ENCODE measurements at places on chromosomes 6 and 20. TPM values are rescaled to one million over a fixed set of nuclear protein-coding genes. Genes with fewer than 3 reads are reported as not detected.

Gene RBM24
- total RNA-seq = 2.5 TPM

- H3K27ac ChIP-seq = peak overlapping the region; percentile 22
- DNase-seq = no peak
- H3K36me3 ChIP-seq = no peaks in the 10 kb centered on the region
- no peaks in the 10 kb centered on the region for H3K4me1 ChIP-seq
- H3K27me3 ChIP-seq = no peaks in the 10 kb centered on the region
Measured at GRCh38 chr6:10553871-10554270, 32.7 kb downstream of the GCNT2 start.

Gene PXDC1
- total RNA-seq = 88.0 TPM

- H3K27me3 ChIP-seq = no peaks in the 10 kb centered on the region
- H3K4me3 ChIP-seq = no peak overlapping the region
- peaks cover 7% of the 10 kb centered on the region for H3K36me3 ChIP-seq
- DNase-seq = no peak
Measured at GRCh38 chr6:124978451-124979293, 16.4 kb downstream of the RNF217 start.

Gene FAM217A
- not detected for total RNA-seq

GRCh38 chr6:46990031-46990644 lies 52.0 kb downstream of the ADGRF1 start:
- H3K4me3 ChIP-seq = no peak overlapping the region
- H3K27me3 ChIP-seq = no peaks in the 10 kb centered on the region
- no peaks in the 10 kb centered on the region for H3K4me1 ChIP-seq
- no peaks in the 10 kb centered on the region for H3K36me3 ChIP-seq
- DNase-seq = no peak

DNA sequence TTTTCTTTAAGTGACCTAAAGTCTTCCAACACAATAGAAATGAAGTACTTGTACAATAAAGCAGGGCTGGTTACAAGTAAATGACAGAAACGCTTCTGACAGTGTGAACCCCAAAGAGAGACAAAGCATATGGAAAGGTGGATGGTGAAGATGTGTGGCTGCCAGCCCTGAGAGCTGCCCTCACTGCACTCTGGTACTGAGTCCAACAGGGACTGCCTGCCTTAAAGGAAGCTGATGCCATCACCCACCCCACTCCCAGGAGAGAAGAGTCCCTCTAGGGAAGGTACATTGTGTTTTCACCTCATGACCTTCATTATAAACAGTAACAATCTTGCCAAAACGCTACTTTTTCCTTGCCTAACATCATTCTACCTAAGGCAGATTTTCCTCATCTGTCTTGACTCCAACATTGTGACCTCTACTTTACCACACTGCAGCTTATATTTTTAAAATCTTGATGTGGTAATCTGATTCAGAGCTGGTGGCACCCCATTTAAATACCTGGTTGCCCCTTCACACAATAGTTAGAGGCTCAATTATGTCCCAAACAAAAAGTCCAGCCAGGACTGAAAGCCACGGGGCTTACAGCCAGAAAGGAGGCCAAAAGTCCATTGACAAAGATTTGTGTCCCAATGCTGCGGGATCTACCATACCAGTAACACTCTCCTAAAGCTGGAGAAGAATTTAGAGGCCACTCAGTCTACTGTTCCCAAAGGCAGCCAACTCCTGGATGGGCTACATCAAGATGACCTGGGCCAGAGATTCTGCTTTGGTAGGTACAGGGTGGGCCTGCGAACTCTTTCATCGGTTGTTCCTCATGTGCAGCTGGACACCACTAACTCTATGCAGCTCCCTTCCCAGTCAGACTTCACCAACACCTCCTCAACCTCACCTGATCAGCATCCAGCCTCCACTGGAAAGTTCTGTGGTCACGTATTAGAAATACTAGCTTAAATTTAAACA lies 4.4 kb downstream of the APMAP start:
- H3K27ac ChIP-seq = no peak overlapping the region
- H3K4me3 ChIP-seq = no peak overlapping the region
- no peaks in the 10 kb centered on the region for H3K27me3 ChIP-seq
- DNase-seq = no peak
- no peaks in the 10 kb centered on the region for H3K4me1 ChIP-seq
- no peaks in the 10 kb centered on the region for H3K36me3 ChIP-seq

- no peak overlapping the region for H3K4me3 ChIP-seq
- no peaks in the 10 kb centered on the region for H3K4me1 ChIP-seq
- no peaks in the 10 kb centered on the region for H3K27me3 ChIP-seq
- no peak for DNase-seq
Measured at GRCh38 chr6:28296520-28297060, 15.2 kb downstream of the PGBD1 start.

DNA sequence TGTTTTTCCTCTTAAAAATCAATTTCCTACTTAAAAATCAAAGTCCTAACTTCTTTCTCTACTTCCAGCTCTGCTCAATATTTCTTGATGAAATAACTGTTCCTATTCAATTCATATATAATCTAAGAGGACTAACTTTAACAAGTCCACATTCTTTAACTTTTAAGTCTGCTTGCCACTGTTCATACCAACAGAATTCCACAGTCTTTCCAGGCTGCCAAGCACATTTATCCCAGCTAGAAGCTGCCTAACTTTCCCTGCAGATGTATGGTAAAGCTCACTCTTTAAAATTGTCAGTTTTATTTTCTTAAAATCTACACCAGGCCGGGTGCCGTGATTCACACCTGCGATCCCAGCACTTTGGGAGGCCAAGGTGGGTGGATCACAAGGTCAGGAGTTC lies 11.5 kb downstream of the CALHM6 start:
- H3K27ac ChIP-seq = no peak overlapping the region
- DNase-seq = no peak
- no peaks in the 10 kb centered on the region for H3K27me3 ChIP-seq
- no peaks in the 10 kb centered on the region for H3K4me1 ChIP-seq

DNA sequence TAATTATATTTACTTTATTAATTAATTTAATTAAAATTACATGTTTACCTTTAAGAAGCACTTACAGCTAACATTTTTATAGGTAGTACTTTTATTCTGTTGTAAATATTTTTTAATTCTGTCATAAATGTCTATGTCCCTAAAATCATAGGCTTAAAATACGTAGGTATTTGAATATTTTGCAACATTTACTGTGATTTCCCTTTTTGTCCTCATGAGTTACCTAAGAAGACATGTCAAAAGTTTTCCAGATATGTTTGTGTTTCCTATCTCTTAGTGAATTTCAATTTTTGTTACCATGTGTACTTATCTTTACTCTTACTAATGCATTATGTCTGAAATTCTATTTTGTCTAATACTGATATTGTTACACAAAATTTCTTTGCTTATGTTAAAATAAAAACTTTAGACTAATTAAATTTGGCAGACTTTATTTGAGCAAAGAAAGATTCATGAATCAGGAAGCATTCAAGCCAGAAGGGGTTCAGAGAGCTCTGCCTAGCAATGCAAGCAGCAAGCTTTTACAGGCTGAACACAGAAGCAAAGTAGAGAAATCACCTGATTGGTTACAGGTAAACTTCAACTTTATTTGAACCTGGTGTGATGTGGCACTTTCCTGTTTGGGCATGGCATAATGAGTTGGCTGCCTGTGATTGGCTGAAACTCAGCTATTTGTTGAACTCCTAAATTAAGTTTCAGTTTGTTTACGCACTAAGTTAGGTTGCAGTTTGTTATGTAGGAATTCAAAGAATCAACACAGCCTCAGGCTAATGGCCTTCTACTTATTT lies 123.2 kb upstream of the TMEM170B start:
- no peak for DNase-seq
- peak overlapping the region; percentile 55 for H3K27ac ChIP-seq
- peaks cover 8% of the 10 kb centered on the region for H3K4me1 ChIP-seq
- no peaks in the 10 kb centered on the region for H3K36me3 ChIP-seq
- no peaks in the 10 kb centered on the region for H3K27me3 ChIP-seq
- no peak overlapping the region for H3K4me3 ChIP-seq

DNA sequence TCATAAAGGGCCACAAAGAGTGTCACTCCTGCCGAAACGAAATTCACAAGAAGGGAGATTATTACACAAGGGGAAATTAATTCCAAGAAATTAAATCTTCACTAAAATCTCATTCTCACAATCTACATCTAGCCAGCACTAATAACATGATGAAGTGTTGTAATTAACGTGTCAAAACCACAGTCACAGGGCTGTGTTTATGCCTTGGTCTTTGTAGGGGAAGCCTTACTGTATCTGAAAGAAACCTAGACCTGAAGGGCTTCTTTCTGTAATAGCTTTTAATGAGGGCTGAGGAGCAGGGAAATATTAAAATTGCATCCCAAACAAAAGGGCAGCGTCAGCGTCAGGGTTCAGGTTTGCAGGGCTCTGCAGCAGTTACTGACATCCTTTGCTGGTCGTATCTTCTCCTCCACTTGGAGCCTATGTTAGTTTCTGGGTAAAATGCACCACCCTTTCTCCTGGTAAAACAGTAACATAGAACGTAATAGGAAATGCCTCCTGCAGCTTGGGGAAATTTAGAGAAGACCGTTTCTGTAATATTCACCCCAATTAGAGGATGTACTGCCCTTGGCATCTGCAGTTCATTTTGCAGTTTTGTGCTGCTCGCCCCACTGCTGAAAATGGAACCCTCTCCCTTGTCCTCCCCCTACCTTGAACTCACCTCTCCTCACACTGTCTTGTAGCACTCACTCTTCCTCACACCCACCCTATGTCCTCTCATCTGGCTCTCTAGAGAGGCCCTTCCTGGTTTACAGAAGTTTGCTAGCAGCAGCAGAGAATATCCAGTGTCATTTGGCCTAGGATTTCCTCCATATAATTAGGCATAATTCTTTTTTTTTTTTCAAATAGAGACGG lies 109.0 kb upstream of the TRAF3IP2 start:
- H3K4me3 ChIP-seq = no peak overlapping the region
- no peaks in the 10 kb centered on the region for H3K36me3 ChIP-seq
- no peaks in the 10 kb centered on the region for H3K27me3 ChIP-seq
- no peak for DNase-seq
- no peak overlapping the region for H3K27ac ChIP-seq
- no peaks in the 10 kb centered on the region for H3K4me1 ChIP-seq

Gene OPN5
- not detected for total RNA-seq

DNA sequence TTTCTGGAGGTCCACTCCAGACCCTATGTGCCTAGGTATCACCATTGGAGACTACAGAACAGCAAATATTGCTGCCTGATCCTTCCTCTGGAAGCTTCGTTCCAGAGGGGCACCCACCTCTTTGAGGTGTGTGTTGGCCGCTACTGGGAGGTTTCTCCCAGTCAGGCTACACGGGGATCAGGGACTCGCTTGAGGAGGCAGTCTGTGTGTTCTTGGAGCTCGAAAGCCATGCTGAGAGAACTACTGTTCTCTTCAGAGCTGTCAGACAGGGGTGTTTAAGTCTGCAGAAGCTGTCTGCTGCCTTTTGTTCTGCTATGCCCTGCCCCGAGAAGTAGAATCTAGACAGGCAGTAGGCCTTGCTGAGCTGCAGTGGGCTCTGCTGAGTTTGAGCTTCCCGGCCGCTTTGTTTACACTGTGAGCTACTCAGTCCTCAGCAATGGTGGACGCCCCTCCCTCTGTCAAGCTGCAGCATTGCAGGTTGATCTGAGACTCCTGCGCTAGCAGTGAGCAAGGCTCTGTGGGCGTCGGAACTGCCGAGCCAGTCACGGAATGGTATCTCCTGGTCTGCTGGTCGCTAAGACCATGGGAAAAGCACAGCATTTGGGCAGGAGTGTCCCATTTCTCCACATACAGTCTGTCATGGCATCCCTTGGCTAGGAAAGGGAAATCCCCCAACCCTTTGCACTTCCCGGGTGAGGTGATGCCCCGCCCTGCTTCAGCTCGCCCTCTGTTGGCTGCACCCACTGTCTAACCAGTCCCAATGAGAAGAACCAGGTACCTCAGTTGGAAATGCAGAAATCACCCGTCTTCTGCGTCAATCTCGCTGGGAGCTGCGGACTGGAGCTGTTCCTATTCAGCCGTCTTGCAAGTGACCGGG lies 32.5 kb upstream of the ASCC3 start:
- H3K4me1 ChIP-seq = no peaks in the 10 kb centered on the region
- H3K27me3 ChIP-seq = no peaks in the 10 kb centered on the region
- no peaks in the 10 kb centered on the region for H3K36me3 ChIP-seq
- no peak overlapping the region for H3K27ac ChIP-seq
- no peak overlapping the region for H3K4me3 ChIP-seq
- DNase-seq = no peak

Gene TNNC2
- 2.0 TPM for total RNA-seq

- no peak overlapping the region for H3K4me3 ChIP-seq
- H3K36me3 ChIP-seq = no peaks in the 10 kb centered on the region
- H3K27ac ChIP-seq = no peak overlapping the region
- DNase-seq = no peak
Measured at GRCh38 chr6:127207591-127208120, 59.0 kb upstream of the RNF146 start.

DNA sequence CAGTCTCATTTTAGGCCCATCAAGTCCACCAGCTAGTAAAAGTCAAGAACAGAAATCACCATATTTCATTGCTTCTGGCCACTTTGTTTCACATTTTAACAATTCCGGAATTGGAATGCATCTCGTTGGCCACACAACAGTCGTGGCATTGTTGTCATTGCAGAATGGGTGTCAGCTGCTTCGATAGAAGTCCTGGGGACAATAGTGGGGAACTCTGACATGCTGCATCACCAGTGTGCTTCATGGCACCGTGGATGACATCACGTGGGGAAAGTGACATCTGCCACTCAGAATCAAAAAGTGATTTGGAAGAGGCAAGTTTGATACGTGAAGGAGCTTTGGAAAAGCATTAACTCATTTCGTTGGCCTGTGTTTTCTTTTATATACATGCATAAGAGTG lies 43.8 kb upstream of the XRN2 start:
- H3K27ac ChIP-seq = no peak overlapping the region
- H3K4me1 ChIP-seq = no peaks in the 10 kb centered on the region
- no peak for DNase-seq
- no peaks in the 10 kb centered on the region for H3K27me3 ChIP-seq

DNA sequence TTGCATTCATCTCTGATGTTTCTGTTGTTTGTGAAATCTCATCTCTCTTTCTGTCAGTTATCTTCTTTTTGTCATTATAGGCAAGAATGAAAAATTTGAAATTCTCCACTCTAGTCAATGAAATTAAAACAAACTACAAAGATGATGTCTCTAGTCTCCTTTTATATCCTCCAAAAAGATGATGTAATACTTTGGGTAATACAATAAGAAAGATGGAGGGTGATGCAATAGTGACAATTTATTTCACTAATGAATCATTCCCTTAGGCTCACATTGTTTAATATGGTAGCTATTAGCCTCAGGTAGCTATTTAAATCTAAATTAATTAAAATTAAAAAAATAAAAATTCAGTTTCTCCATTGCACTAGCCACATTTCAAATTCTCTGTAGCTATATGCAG lies 145.4 kb downstream of the UST start:
- no peak for DNase-seq
- H3K27me3 ChIP-seq = no peaks in the 10 kb centered on the region
- no peak overlapping the region for H3K27ac ChIP-seq
- H3K36me3 ChIP-seq = no peaks in the 10 kb centered on the region
- peaks cover 8% of the 10 kb centered on the region for H3K4me1 ChIP-seq
- no peak overlapping the region for H3K4me3 ChIP-seq

GRCh38 chr20:13265941-13266340 lies 44.9 kb downstream of the ISM1 start:
- H3K4me1 ChIP-seq = no peaks in the 10 kb centered on the region
- no peak for DNase-seq
- no peaks in the 10 kb centered on the region for H3K27me3 ChIP-seq

Data from breast epithelium (tissue), 4 donors.